Natural killer cell (primary cell): ENCODE measurements at places on chromosomes 7 and 10.

DNA sequence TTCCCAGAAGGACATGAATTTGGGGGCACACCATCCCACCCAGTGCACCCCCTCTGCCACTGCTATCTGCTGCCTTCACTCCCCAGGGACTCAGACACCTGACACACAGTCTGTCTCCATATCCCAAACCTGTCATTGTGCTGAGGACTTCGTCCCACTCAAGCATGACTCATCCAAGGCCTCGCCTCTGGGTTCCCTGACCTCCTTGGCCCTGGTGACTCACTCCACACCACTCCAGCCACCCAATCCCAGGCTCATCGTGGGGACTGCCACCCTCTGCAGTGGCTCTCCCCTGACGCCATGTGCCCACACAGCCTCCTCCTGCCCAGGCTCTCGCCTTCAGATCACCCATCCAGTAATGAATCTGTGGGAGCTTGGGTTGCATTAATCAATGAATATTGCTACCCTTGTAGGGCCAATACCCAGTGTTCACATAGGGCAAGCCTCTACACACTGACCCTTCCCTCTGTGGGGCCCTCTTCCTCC lies 6.6 kb upstream of the INSIG1 start:
- no peak for DNase-seq

DNA sequence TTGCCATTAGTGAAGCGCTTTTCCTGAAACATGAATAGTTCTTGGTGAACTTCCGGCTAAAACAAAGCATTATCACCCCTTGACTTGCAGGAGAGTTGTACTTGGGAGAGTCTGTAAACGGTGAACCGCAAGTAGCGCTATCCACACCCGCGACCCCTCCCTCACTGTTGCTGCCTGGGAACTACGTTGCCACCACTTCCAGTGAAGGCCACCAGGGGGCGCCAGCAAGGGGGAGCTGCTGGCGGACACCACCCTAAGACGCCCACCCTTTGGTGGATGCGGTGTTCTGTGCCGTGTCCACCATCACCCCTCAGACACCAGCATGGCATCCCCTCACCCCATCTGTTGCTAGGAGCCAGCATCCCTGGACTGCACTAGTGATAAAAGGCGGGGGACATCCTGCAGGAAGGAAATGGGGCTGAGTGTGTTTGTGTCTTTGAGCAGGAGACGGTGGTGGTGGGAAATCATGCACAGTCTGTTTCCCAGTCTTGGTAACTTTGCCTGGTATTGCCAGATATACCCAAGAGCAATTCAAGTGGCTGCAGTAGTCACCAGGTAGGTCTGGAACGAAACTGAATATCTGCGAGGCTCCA lies 298.2 kb downstream of the FRMD4A start:
- peak; percentile 70 for DNase-seq

DNA sequence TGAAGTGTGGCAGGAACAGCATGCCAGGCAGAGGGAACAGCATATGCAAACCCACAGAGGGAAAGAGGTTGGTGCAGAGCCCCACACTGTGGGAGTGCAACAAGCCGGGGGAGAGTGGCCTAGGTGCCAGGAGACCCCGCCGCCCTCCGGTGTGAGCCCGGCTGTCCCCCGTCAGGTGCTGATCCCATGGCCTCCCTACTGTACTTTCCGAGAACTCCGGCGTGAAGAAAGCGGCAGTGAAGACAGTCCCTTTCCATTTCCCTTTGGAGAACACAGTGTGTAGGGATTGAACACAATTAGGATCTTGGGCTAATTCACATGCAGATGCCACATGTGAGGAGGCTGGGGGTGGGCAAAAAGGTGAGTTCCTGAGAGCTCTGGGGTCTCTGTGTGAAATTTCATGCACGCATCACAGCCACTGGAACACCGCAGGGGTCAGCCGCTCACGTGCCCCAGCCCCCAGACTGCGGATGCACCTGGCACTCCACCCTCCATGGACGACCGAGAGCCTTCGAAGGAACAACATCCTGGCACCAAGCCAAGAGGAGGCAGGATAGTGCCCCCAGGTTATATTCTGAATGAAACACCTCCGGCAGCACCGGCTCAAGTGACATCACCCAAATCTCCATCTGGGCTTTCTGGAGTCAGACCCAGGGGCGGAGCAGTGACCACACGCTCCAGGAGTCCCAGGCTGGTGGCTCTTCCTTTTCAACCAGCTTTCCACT lies 82.1 kb upstream of the PPP2R2D start:
- DNase-seq: no peak

DNA sequence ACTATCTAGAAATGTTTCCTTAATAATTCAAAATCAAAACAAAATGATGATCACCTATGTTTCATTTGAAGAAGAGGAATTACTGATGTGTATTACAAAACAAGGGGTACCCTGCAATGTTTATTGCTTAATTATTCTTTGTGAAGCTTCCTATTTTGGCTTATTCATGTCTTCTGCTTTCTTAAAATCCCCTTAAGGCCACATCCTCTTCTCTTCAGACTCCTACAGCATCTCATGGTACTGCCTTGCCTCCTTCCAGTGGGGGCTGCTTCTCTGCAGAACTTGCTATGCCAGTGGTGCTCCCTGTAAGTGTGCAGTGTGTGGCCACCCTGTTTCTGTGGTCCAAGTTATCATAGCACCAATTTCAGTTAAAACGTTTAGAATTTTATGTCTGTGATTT lies 35.0 kb downstream of the CCDC146 start:
- DNase-seq: no peak

DNA sequence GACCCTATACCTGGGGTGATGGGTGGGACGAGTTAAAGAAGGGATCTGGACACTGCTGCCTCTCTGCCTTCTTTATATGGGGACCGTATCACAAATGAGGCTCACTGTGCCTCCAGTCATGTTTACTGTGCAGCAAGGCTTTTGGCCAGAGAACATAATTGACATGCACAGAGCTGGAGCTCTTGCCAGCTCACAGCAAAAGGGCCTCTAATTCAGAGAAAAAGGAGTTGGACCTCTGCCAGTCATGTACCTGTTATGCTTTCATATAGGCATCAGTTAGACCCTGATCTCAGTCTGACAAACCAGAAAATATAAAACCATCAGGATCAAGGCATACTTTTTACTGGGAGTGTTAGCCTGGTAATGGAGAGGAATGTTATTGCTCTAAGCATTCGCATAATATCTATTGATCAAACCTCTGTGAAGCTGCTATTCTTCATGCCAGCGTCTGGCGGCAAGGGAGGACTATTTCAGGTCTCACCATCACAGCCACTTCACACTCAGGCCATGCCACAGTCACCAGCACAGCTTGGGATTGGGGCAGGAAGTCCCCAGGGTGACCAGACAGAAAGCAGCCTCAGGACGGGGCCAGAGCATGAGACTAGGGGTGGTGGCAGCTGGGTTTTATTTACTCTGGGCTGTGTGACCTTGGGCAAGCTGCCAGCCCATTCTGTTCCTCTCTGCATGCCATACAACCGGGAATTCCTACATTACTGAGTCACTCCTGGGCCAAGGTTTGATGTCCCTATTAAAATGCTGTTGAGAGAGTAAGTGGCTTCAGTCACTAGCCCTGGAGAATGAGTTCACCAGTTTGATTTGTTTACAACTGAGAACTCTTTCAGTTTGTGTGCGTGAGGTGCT lies 90.1 kb downstream of the NPSR1 start:
- DNase-seq: no peak
